ENCODE measurements at places on chromosomes 4 and X. TPM values are rescaled to one million over a fixed set of nuclear protein-coding genes. Genes with fewer than 3 reads are reported as not detected.

DNA sequence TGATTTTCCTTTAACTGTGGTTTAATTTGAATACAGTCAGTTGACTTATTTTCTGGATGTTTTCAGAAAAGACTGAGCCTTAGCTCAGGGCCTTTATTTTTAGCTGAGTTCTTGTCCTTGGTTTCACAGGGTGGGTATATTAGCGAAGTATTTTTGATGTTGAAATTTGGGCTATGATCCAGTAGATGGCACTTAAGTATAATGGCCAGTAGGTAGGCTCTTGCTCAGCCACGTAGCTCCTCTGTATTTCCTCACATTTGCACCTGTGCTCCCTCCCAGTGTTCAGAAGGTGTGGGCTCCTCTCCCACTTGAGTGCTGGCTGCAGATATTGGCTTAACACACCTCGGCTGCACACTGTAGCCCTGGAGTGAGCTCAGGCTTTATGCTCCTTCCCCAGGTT lies 549.9 kb upstream of the AMOT start:
- H3K36me3 ChIP-seq, result no peaks in the 10 kb centered on the region
- H3K27ac ChIP-seq, result no peak overlapping the region
- no peak overlapping the region for H3K4me3 ChIP-seq
- peaks cover 11% of the 10 kb centered on the region for H3K4me1 ChIP-seq

- H3K27me3 ChIP-seq, result no peaks in the 10 kb centered on the region
- no peak overlapping the region for H3K4me3 ChIP-seq
- H3K4me1 ChIP-seq, result peaks cover 34% of the 10 kb centered on the region
These were observed 35.4 kb upstream of the PGRMC2 start for GRCh38 chr4:128322986-128323385.

DNA sequence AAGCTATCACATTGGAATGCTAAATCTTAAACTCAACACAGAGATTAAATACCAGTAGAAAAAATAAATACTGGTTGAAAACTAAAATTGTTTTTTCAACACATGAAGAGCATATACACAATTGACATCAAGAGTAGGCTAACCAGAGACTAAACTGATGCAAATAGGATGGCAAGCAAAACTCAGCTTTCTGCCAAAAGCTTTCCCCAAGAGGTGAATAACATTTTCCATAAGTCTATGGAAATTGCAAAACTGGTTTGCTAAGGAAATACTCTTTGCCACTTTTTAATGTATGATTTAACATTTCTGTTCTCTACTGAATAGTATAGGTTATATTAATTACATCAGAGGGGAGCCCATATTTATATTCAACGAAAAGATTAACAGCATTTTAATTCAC lies 23.8 kb downstream of the IQCM start:
- H3K27me3 ChIP-seq, result no peaks in the 10 kb centered on the region
- H3K4me1 ChIP-seq, result no peaks in the 10 kb centered on the region
- H3K36me3 ChIP-seq, result no peaks in the 10 kb centered on the region
- DNase-seq, result no peak

GRCh38 chr4:151197247-151197646 lies 79.7 kb upstream of the PRSS48 start:
- DNase-seq, result no peak
- H3K27me3 ChIP-seq, result no peaks in the 10 kb centered on the region
- peaks cover 10% of the 10 kb centered on the region for H3K4me1 ChIP-seq
- H3K36me3 ChIP-seq, result no peaks in the 10 kb centered on the region
- no peak overlapping the region for H3K27ac ChIP-seq

DNA sequence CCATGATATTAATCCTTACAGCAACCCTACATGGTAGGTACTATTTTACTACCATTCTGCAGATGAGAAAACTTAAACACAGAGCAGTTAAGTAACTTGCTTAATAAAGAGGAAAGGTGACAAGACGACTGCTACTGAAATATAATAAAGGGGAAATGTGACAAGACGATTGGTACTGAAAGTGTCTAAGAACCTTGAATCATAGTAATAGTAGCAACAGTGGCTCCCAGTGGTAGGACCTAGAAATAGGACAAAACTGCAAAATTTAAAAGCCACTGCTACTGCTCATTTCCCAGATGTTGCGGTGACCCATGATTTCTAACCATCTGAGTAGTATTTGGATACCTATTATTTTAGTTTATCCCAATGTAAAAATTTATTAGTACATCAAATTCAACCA lies 89.5 kb downstream of the TASL start:
- peak; percentile 2 for DNase-seq
- no peak overlapping the region for H3K27ac ChIP-seq
- no peaks in the 10 kb centered on the region for H3K27me3 ChIP-seq
- H3K4me1 ChIP-seq, result no peaks in the 10 kb centered on the region

GRCh38 chr4:114613560-114613959 lies 15.0 kb downstream of the UGT8 start:
- no peak overlapping the region for H3K4me3 ChIP-seq
- H3K27me3 ChIP-seq, result no peaks in the 10 kb centered on the region
- DNase-seq, result no peak
- H3K36me3 ChIP-seq, result no peaks in the 10 kb centered on the region

The MAGEA3 gene
- total RNA-seq, result not detected

The UGT2B11 gene
- not detected for total RNA-seq

The ZC4H2 gene
- 35.6 TPM for total RNA-seq

All from neural progenitor cell (in vitro differentiated cells).